ENCODE measurements at places on chromosomes 11 and 22.

DNA sequence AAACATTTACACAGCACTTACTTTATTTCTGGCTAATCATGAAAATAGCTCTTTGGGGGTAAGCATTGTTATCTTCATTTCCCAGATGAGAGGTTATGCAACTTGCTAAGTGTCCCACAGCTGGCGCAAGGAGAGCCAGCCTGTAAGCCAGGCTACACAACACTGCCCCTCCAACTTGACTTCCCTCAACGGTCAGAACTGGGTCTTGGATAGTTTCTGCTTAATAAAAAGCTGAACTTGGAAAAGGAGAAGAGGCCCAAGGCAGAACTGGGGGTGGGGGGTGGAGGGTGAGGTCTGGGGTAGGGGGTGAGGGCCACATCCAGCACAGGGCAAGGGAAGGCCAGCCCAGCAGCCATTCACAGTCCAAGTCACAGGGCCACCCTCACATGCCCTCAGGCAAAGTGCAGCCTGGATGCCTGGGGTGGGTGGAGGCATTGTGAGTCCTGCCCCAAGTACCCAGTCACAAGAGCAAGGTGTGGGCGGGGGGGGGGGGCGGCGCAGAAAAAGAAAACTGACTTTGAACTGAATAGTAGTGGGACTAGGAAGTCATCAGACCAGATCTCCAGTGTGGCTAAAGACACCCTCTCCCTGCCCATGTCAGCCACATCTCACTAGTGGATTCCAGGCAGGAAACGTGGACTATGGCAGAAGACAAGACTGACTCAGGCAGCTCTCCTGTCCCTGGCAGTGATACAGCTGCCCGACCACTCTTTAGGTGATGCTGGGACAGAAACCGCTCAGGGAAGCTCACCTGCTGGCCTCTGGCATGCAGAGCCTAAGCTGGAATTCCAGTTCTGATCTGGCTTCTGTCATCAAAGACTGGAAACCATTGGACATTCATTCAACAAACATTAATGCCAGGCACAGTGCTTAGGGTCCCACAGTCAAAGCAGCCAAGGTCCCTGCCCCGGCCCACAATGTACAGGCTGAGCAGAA, 52.4 kb downstream of the PACSIN2 start:
- DNase-seq = no peak

GRCh38 chr22:29167032-29167911, 38.4 kb upstream of the EMID1 start:
- no peak for DNase-seq

DNA sequence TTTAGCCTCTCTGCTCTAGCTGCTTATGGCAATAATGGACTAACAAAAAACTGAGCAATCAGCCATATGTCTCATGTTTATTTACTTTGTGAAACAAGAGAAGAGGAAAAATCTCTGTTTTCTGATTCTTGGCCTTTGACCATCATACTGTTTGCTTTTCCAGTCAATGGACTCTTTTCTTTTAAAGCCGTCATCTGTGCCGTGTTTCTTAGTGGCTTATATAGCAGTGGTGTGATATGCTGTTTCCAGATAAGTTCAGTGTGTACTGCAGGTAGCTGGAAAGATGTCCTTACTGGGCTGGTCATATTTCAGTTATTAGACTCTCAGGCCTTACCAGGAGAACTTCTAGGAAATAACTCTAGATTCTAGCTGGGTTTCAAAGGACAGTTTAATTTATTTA, 33.6 kb upstream of the TECTA start:
- DNase-seq = peak; percentile 61

DNA sequence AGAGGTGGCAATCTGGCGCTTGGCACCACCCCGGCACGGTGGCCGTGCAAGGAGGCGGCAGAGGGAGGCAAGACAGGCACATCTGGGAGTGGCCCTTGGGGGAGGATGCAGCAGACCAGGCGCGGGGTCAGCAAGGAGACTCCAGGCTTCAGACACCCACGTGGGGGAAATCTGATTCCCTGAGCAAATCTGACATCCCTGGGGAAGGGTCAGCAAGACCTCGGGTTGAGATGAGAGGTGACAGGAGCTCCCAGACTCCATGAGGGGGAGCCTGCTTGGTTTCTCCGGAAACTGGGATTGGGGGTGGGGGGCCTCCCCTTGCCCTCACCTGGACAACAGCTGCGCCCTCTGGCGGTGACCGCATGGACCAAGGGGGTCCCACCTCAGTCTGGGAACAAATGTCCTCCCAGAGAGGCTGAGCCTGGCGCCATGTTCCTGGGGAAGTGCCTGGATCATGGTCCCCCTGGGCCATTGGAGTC, 4.0 kb upstream of the RCOR2 start:
- no peak for DNase-seq

DNA sequence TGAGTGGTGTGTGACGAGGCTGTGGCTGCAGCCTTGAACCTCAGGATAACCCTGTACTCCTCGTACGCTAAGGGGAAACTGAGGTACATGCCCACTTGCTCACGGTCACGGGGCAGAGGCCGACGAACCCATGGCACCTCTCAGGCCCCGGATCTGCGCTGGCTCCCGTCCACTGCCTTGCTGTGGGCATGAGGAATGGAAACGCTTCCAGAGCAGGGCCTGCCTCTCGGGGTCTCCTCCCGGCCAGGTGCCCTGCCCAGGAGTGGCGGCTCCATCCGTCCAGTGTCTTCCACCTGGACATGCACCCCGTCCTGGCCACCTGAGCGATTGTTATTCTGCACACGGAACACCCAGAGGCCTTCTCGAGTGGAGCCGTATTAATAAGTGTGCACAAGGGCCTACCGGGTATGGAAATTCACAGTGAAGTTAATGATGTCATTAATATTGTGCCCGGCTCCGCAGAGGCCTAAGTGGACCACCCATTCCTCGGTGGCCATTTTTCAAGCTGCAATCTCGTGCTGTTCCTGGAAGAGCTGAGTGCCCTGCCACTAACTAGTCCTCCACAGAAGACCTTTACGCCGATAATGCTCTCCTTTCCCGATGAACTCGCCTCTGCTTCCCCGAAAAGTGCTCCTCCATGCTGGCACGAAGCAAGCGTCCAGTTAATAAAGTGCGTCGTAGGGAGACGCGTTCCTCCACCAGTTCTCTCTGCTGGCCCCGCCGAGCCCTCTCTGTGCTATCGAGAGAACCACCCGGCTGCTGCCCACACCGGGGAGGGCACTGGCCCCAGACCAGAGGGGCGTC, 927.9 kb downstream of the BRD1 start:
- DNase-seq = no peak

DNA sequence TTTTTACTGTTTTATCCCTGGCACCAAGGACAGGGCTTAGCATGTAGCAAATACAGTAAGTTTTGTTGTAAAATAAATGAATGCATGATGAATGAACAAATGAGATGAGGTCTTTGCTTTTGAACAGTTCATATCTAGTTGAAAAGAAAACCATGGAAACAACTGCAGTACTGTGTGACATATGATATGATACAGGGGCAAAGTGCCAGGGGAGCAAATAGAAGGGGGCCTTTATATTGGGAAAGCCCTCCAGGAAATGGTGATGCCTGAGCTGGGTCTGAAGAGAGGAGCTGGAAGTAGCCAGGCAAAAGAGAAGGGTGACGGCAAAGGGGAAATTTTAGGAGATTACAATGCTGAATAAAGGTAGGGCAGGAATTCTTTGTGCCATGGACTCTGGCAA, 63.8 kb upstream of the UCP3 start:
- DNase-seq = no peak

DNA sequence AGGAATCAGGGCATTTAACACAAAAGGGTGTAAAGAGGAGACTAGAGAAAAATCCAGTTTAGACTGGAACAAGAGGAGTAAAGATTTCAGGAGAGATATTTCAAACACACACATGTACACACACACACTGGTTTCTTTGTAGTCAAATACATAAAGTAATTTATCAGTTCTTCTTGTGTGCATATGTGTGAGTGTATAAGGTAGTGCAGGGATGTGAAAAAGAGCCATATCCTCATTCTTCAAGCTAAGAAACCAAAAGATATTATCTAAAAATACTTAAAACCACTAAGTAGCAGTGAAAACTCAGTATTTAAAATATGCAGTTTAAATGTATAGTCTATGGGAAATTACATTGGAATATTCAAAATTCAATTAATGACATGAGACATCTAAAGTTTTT, 52.5 kb upstream of the CARD18 start:
- DNase-seq = no peak

GRCh38 chr11:113538451-113539412, 63.5 kb upstream of the DRD2 start:
- no peak for DNase-seq
